Lung (tissue), 17 donors: ENCODE measurements at places on chromosomes 13 and 19. TPM values are rescaled to one million over a fixed set of nuclear protein-coding genes. Genes with fewer than 3 reads are reported as not detected.

Gene FXYD1
- polyA plus RNA-seq = 5.7 TPM

DNA sequence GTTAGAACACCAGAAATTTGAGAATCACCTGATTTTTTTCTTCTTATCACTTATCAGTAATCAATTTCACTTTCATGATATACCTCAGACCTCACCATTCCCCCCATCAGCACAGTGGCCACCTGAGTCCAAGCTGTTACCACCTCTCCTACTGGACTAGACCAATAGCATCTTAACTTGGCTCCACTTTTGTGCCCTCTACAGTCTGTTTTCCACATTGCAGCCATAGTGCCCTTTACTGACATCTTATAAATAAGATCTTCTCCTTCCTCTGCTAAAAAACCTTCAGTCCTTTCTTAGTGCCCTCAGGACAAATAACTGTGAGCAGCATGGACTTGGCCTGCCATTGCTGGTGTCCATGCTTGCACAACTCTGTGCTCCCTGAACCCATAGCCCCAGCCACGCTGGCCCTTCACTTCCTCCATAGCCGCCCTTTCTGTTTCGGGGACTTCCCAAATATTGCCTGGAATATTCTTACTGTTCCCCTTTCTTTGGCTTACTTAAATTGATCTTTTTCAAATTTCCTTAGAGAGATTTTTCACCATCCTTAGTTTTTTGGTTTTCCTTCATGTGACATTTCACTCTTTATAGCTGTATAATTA, 380.8 kb downstream of the LMO7 start:
- no peak for DNase-seq

Gene POLR2I
- 96.6 TPM for polyA plus RNA-seq

Gene LRRC25
- polyA plus RNA-seq = 16.1 TPM

DNA sequence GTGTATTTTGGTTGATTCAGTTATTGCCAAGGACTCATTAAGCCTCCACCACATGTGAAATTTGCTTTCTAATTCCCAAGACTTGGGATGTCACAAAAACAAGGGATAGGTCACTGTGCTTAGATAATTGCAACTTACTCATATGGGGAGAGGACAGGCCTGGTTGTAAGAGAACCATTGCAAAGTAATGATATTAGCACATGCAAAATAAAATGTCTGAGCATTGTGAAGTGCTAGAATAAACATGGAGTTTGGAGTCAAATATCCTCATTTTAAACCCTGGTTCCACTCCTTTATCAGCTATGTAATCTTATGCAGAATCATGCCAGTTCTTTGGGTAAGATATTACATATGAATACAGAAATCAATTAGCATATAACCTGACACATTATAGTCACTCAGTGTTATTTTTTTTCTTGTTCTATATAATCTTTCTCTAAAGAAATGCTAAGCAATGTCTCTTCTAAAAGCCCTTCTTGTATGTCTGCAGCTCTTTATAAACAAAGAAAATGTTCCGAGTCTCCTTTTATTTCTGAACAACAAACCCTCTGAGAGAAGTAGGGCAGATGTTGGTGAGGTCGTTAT, 5.5 kb downstream of the CBY2 start:
- no peak for DNase-seq

Gene ZNF177
- 1.00 TPM for polyA plus RNA-seq

GRCh38 chr13:84741253-84741652, 859.0 kb upstream of the SLITRK1 start:
- no peak for DNase-seq

Gene SLC8A2
- 0.10 TPM for polyA plus RNA-seq

GRCh38 chr13:33453936-33454335, 168.4 kb upstream of the STARD13 start:
- DNase-seq = no peak

- DNase-seq = no peak
Observed at GRCh38 chr13:64639206-64639605, 2590.9 kb downstream of the PCDH9 start.

Gene FGF22
- 0.85 TPM for polyA plus RNA-seq

Gene RNF17
- polyA plus RNA-seq = 0.07 TPM

DNA sequence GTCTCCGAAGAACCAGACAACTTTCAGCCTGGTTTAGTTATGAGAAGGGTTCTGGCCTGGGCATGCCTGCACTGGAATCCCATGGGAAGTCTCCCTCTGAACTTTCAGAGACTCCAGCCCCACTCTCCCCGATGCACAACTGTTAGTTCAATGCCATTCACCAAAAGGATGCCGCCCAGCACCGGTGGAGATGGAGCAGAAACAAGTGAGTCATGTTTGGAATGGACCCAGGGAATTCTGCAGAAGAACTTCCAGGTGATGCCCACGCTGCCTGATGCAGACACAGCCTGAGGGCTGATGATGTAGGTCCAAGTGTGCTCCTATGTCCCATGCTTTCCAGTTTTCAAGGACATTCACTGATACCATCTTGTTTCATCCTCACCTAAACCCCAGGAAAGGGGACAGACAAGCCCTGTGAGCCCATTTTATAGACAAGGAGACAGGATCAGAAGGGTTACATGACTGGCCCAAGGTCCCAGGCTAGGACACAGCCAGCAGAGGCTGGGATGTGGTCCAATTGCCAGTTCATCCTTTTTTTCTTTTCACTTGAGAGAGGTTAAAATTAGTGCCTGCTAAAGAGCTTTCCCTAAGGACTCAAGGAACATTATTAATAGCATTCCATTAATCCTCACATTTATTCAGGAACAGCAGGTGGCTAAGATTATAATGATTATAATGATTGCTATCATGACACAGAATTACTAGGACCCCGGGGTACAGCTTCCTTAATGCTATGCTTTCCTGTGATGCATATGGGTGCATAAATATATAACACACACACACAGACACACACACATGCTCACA, 39.5 kb downstream of the SIAH3 start:
- DNase-seq = no peak

Gene FFAR1
- polyA plus RNA-seq = 0.06 TPM

Gene SHC2
- polyA plus RNA-seq = 23.1 TPM

- DNase-seq = no peak
Observed at GRCh38 chr13:33167491-33167890, 118.1 kb downstream of the STARD13 start.

- DNase-seq = peak; percentile 96
Observed at GRCh38 chr19:47273313-47274070, 1.2 kb upstream of the INAFM1 start.
